ENCODE measurements at places on chromosomes 16 and 17.

- DNase-seq = no peak
These were observed at the start of gene ACAP1 for GRCh38 chr17:7336240-7337175. TSS of gene ACAP1 (plus strand) at chr17:7336529. CDS start at chr17:7336735, 206 bp downstream.

DNA sequence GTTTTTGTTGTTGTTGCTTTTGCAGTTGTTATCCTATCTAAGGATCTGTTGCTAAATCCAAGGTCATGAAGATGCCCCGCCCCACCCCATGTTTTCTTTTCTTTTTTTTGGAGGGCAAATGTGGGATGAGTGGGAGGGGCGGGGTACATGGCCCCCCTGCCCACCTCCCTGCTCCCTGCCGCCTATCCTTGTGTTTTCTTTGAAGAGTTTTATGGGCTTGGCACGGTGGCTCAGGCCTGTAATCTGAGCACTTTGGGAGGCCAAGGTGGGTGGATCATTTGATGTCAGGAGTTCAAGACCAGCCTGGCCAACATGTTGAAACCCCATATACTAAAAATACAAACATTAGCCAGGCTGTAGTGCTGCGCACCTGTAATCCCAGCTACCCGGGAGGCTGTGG lies 18.8 kb upstream of the GOSR1 start:
- no peak for DNase-seq

GRCh38 chr17:45729294-45729907 lies 54.7 kb upstream of the CRHR1 start:
- no peak for DNase-seq

GRCh38 chr17:81980707-81981343 lies 3.4 kb downstream of the ASPSCR1 start:
- no peak for DNase-seq

- no peak for DNase-seq
These were observed 104.3 kb upstream of the HLF start for GRCh38 chr17:55160501-55160900.

DNA sequence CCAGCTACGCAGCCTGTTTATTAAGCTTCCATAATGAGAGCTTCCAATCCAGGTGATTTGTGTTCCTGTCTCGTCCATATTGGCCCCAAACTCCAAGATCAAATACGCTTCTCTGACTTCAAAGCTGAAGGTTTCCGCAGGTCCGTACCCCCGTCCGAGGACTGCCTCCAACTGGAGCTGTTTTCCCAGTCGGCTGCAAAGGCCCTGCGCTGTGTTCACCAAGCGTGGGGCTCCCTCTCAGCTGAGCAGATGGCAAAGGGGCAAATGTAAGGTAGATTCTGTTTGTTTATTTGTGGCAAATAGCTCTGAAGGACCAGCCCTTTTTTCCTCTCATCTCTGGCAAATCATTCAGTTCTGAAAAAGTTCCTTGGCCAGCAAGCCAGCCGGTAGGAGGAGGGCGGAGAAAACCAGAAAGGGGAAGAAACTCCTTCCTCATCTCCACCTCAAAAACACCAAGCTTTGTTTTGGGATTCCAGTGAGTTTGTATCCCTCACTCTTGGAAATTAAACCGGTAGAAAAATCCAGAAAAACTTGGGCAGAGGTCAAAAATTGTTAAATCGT lies 35.2 kb downstream of the NXN start:
- DNase-seq = no peak

- no peak for DNase-seq
These were observed 60.3 kb downstream of the GSG1L start for GRCh38 chr16:28003021-28003865.

GRCh38 chr17:49835472-49835871 lies 12.4 kb downstream of the TAC4 start:
- no peak for DNase-seq

- DNase-seq = peak; percentile 23
These were observed 16.2 kb upstream of the ASGR2 start for GRCh38 chr17:7130621-7131422.

All from umbilical cord (tissue), 2 donors.